ENCODE measurements at places on chromosomes 6 and 20.

GRCh38 chr6:105992315-105992961 lies 93.7 kb upstream of the PRDM1 start:
- peak; percentile 89 for DNase-seq

DNA sequence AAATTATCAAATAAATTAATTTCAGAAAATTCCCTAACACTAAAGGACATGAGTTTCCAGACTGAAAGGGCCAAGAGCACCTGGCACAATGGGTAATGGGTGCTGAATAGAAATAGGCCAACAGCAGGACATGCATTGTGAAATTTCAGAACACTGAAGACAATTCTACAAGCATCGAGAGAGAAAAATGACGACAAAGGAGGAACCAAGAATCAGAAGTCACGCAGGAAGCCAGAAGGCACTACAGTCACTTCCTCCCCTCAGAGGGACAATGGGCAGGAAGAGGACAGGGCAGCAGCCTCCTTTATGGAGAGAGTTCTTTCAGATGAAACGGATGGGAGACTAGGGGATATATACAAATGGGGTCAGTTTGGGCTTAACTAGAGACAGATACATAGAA lies 29.6 kb downstream of the PCNA start:
- no peak for DNase-seq

- DNase-seq = no peak
Measured at GRCh38 chr6:115796061-115796460, 264.6 kb downstream of the FRK start.

DNA sequence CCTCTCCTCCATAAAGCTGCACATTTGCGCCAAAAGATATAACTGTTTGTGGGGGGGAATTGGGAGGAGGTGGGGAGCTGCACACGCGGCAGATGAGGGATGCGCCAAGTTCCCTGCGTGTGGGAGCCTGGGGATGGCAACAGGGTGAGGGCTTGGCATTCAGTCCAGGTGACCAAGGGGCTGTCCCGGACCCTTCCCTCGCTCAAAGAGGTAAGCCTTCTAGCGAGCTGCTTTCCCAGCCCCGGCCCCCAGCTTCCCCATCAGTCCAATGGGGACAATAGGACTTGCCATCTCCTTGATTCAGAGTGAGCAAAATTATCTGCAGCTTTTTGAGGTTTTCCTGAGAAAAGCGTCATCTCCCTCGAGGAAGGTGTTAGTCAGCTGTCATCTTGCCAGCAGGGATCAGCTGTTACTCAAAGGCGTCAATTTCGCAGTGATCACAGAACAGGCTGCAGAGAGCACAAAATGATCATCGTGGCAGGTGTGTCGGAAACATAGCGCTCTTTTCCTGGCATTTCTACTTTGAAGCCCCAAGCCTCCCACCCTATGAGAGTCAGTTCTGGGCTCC lies 21.3 kb downstream of the ZNF831 start:
- no peak for DNase-seq

GRCh38 chr6:134686071-134686470 lies 263.8 kb downstream of the ALDH8A1 start:
- DNase-seq = no peak

- DNase-seq = no peak
Measured at GRCh38 chr6:36505744-36506534, 41.3 kb downstream of the STK38 start.

DNA sequence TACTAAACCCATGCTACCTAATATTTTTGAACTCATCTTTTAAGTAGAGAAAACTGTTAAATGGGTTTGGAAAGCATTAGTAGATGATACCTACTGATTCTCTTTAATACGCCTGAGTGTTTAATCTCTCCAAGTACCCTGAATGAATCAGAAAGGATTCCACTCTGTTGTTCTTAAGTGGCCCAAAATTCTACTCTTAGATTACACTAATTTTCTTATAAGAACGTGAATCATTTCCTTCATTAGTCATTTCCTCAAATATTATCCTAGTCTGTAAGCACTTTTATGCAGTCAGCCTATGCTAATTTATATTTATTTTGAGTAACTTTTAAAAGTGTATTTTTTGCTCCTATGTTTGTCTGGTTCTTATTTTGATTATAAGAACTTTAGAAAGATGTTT lies 380.0 kb downstream of the BTBD9 start:
- no peak for DNase-seq

DNA sequence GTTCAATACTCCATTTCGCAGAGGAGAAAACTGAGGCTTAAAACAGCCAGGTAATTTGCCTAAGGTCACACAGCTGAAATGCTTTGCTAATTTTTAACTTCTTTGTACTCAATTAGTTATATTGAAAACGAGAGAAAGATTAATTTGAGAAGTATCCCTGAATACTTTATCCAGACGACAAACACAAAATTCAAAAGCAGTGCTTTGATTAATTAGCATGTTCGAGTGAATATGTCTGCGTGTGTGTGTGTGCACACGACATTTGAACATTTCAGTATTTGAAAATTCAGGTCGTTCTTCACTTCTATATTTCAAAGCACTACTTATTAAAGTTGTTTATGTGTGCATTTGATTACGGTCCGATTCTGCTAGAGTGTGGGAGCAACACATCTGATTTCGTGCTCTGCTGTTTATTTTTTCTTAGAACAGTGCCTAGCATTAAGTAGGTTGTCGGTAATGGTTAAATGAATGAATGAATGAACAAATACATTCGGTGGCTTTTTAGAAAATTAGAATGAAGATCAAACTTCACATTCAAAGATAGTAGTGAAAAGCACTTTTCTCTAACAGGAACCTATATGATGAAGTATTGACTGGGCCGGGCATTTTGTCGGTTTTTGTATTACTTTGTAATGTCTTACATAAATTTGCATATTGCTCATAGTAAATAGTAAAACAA lies 36.9 kb upstream of the SYNCRIP start:
- DNase-seq = no peak

- no peak for DNase-seq
Measured at GRCh38 chr6:170200458-170200891, 90.4 kb downstream of the DLL1 start.

GRCh38 chr6:47353871-47354270 lies 44.2 kb upstream of the TNFRSF21 start:
- DNase-seq = no peak

DNA sequence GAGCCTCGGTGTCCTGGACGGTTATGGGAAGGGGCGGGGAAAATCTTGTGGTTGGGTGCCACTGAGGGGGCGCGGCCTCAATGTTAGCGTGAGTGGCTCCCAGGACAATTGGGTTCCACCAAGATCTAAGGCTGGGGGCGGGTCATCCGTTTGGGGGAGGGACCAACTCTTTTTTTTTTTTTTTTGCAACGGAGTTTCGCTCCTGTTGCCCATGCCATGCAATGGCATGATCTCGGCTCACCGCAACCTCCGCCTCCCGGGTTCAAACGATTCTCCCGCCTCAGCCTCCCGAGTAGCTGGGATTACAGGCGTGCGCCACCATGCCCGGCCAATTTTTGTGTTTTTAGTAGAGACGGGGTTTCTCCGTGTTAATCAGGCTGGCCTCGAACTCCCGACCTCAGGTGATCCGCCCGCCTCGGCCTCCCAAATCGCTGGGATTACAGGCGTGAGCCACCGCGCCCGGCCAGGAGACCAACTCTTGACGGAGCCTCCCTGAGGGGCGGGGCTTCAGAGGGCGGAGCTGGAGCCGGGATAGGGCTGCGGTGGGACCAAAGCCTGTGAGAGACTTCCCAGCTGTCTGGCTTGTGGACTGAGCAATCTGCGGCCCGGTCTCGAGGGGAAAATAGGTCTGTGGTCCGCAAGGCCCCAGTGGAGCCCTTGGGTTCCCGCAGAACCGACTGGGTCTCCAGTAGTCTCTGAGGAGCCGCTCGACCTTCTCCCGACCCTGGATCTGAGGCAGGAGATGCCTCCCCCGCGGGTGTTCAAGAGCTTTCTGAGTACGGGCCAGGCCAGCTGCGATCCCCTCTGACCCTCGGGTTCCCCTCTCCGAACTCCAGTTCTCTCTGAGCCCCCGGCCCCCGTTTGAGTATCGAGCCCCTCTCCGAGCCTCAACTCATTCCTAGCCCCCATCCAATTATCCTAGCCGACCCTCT lies 1.1 kb downstream of the SPAG4 start:
- peak; percentile 91 for DNase-seq

- no peak for DNase-seq
Measured at GRCh38 chr6:107600121-107600520, 110.2 kb downstream of the SOBP start.

DNA sequence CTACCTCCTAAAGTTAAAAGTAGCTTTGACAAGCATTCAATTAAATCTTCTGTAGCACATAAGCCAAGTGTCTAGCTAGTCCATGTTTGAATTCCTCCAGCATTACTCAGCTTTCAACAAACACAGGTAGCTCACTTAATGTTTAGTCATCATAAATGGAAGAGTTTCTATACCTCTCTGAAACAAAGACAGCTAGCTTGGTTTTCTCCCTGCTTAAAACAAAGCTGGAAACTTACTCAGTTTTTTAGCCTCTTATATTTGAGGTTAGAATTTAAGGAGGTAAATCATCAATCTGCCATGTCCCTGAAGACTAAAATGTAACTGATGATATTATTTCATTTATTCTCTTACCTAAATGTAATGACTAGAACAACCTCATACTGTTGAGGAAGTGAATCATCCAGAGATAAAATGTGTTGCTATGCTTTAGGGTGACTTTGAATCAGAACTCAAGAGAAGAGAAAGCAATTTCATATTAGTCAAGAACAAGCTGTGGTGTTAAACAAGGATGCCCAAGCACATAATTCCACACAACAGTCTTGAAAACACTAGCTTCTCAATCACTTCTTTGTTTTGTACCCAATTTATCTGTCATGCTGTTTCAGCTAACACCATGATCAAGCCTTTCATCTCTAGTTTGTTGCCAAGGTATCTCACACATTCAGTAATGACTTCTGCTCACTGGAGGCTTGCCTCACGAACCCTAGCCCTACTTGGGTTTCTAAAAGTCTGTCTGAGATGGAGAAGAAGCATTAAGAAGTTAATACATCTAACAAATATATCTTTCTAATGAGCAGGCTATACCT lies 251.9 kb downstream of the EPM2A start:
- no peak for DNase-seq

DNA sequence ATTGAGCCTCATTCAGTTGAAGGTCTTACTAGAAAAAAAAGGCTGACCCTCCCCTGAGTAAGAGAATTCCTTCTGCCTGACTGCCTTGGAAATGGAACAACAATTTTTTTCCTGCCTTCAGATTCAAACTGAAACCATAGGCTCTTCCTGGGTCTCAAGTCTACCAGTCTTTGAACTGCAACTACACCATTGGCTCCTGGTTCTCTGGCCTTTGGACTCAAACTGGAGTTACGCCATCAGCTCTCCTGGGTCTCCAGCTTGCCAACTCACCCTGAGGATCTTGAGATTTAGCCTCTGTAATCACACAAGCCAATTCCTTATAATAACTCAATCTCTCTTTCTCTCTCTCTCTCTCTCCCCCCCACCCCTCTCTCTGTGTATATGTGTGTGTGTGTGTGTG lies 36.0 kb upstream of the SNX9 start:
- DNase-seq = no peak

DNA sequence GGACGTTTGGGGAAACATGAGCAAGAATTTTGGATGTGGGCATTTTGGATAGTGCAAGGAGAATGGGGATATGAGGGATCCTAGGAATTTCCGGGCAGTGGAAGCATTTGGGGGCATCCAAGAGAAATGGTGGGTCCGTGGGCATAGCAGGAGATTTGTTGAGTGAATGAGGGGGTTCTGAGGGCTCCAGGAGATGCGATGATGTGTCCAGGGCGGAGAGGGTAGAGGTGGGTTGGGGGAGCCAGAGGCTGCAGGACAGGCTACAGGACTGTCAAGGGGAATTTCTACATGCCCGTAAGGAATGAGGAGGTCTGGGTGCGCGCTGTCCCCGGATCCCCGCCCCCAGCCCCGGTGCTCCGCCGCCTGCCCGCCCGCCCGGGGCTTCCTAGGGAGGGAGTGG lies 364 bp downstream of the FRS3 start:
- no peak for DNase-seq

DNA sequence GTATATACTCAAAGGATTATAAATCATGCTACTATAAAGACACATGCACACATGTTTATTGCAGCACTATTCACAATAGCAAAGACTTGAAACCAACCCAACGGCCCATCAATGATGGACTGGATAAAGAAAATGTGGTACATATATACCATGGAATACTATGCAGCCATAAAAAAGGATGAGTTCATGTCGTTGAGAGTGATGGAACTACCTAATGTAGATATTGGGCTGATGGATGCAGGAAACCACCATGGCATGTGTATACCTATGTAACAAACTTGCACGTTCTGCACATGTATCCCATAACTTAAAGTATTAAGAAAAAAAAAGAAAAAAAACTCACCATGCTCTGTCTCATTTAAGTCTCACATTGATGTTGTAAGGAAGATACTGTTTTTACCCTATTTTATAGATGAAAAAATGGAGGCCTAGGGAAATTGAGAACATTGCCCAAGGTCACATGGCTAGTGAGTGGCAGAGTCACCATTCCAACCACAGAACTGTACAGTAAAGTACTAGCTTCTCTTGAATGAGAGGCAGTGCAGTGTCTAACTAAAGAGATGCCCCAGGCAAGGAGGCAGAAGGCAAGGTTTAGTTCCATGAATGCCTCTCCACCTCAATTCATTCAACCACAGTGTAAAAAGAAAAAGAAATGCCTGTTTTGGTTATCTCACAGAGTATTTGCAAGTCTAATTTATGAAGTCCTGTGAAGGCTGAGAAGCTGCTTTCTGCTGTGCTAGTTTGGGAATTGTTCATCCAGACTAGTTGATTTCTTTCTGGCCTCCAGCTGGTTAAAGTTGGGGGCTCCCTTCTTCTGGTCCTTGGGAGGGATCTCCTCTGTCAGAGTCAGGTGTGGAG lies 68.2 kb downstream of the FIG4 start:
- no peak for DNase-seq

DNA sequence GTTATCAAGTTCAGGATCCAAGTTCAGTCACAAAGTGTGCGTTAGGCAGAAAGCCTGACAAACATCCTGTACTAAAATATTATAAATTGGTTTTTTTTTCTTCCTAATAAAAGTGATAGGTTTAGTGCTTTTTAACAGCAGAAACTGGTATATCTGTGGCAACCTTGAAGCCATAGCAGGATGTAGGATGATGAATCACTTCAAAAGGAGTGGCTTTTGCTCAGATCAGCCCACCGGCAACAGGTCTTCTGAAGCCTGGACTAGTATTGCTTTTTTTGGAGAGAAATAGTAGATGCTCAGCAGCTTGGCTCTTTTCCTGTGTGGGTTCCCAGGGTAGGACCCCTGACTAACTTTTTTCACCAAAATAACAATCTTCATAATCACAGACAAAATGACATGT lies 190.8 kb downstream of the EPM2A start:
- no peak for DNase-seq

- peak; percentile 48 for DNase-seq
Measured at GRCh38 chr20:46293084-46293483, 15.2 kb downstream of the CDH22 start.
